ENCODE measurements at places on chromosomes 13 and 19.

GRCh38 chr19:50916069-50916468 is 4.9 kb upstream of the KLK4 start:
- no peak for DNase-seq

GRCh38 chr19:6424195-6424938 is at the start of gene KHSRP:
TSS of gene KHSRP (minus strand) at chr19:6424811. CDS start at chr19:6424701, 110 bp downstream.
- no peak for DNase-seq

GRCh38 chr13:73268306-73268705 is 209.5 kb downstream of the KLF5 start:
- no peak for DNase-seq

GRCh38 chr13:69755101-69755500 is 352.5 kb upstream of the ATXN8OS start:
- no peak for DNase-seq
